ENCODE measurements at places on chromosomes 3 and 15.

DNA sequence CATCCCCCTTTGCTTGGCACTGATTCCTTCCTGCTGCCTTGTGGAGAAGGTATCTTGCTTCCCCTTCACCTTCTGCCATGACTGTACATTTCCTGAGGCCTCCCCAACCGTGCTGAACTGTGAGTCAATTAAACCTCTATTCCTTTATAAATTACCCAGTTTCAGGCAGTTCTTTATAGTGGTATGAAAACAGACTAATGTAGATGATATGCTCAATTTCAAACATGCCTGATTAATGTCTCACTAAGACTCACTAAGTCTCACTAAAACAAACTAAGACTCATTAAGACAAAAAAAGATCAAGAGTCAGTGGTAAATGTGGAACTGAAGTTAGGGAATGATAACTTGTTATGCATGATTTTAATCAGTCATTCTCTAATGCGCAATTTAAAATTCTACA is 606.6 kb downstream of the RBMS3 start:
- no peak for DNase-seq

GRCh38 chr3:89113893-89114840 is 6.7 kb downstream of the EPHA3 start:
- peak; percentile 12 for DNase-seq

DNA sequence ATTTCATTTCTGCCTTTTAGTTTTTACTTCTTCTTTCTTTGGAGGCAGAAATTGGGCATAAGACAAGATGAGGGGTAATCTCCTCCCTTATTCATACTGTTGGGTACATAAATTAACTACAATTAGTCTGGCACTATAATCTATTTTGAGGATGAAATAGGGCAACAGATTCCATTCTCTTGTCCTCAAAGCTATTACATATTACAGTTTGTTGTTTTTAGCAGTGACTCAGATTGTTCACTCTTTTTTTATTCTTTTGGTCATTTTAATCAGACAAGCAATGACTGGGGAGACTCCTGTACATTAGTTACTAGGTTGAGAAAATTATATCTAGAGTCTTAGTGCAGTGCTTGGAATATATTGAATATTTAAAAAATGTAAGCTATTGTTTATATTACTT is 556.0 kb downstream of the OTOL1 start:
- DNase-seq, result no peak

DNA sequence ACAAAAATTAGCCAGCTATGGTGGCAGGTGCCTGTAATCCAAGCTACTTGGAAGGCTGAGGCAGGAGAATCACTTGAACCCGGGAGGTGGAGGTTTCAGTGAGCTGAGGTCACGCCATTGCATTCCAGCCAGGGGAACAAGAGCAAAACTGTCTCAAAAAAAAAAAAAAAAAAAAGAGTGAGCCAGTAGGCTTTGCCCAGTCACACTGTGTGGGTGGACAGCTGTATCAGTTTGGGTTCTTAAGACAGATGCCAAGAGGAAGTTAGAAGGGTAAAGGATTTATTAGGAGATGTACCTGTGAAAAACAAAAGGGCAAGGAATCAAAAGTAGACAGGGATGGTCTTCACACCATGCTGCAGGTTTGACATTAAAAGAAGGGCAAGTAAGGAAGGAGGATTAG is 86.1 kb upstream of the CGNL1 start:
- DNase-seq, result no peak

Measured in CD4-positive, alpha-beta T cell treated with Interleukin-4 for 1 hour (primary cell).